PC-3 (cell line): ENCODE measurements at places on chromosomes 5 and 9.

DNA sequence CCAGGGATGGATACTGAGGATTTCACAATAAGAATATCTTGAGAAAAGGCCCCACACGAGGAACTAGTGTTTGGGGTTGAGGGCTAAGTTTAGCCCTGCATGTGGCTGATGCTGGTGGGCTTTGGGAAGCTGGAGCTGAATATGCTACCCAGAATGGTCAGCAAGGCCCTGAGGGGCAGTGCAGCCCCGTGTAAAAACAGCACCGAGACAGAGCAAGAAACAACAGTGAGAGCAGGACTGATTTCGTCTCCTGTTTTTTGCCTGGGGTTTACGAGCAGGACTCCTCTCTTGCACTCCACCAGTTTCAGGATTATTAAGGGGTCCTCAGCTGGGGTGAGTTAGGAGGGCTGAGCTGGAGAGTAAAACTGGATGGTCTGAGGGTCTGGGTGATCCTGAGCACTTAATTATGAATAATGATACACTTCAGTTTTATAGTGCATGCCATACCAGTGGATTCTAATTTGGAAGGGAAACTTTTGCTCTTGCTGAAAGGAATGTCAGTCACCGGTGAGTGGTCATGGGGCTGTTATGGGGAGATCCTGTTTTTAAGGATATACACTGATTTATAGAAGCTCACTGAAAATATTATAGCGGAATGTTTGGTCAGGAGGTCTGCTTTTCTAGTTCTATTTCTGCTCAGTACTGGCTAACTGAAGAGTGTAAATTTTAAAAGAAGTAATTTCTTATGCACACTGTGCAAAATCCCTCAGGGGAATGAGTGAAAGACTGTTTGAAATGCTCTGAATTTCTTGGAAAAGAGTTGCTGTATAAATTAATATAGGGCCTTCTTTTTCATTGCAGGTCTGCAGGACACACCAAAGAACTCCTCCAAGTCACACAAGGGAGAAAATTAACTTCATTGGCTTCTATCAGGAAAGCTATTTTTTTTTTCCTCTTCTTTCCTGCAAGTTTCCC lies 42.7 kb upstream of the NFIB start:
- H3K36me3 ChIP-seq = no peaks in the 10 kb centered on the region
- H3K4me1 ChIP-seq = 0 out of 2 replicates have a peak, but pooled peaks cover 9% of the 10 kb centered on the region
- H3K27ac ChIP-seq = no peak overlapping the region
- no peaks in the 10 kb centered on the region for H3K27me3 ChIP-seq

- H3K27ac ChIP-seq = no peak overlapping the region
- H3K4me3 ChIP-seq = no peak overlapping the region
- no peak for DNase-seq
- H3K36me3 ChIP-seq = no peaks in the 10 kb centered on the region
Observed at GRCh38 chr5:158270996-158271554, 412.1 kb upstream of the CLINT1 start.

DNA sequence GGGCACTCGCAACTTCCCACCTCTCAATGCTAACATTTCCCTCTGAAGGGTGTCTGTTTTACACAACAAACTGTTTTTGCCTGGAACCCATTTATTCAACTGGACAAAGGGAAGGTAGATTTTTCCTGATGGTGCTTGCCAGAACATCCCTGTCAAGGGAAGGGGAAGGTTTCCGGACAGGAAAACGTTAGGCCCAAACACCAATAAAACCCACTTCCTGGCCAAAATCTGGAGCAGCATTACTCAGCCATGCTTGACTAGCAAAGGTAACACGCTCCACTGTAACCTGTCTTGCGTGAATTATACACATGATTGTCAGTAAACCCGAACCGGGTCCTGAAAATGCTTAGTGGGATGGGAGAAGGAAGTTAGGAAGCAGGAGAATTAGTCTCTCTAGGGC lies 90.2 kb downstream of the SAXO1 start:
- no peak for DNase-seq
- H3K4me3 ChIP-seq = no peak overlapping the region
- H3K4me1 ChIP-seq = no peaks in the 10 kb centered on the region
- no peaks in the 10 kb centered on the region for H3K36me3 ChIP-seq
- no peaks in the 10 kb centered on the region for H3K27me3 ChIP-seq

GRCh38 chr9:89883401-89884341 lies 278.9 kb downstream of the GADD45G start:
- H3K27ac ChIP-seq = no peak overlapping the region
- no peak for DNase-seq
- H3K4me3 ChIP-seq = no peak overlapping the region
- no peaks in the 10 kb centered on the region for H3K36me3 ChIP-seq
- no peaks in the 10 kb centered on the region for H3K4me1 ChIP-seq

GRCh38 chr5:38585816-38586215 lies 29.4 kb upstream of the LIFR start:
- H3K4me3 ChIP-seq = no peak overlapping the region
- no peaks in the 10 kb centered on the region for H3K27me3 ChIP-seq
- no peaks in the 10 kb centered on the region for H3K36me3 ChIP-seq
- H3K4me1 ChIP-seq = no peaks in the 10 kb centered on the region

GRCh38 chr9:107513464-107514100 lies 24.0 kb upstream of the KLF4 start:
- no peak overlapping the region for H3K27ac ChIP-seq
- no peaks in the 10 kb centered on the region for H3K36me3 ChIP-seq
- no peaks in the 10 kb centered on the region for H3K27me3 ChIP-seq

- no peaks in the 10 kb centered on the region for H3K4me1 ChIP-seq
- H3K27ac ChIP-seq = no peak overlapping the region
- H3K36me3 ChIP-seq = no peaks in the 10 kb centered on the region
- no peak for DNase-seq
- H3K4me3 ChIP-seq = no peak overlapping the region
- H3K27me3 ChIP-seq = no peaks in the 10 kb centered on the region
Observed at GRCh38 chr5:159409801-159410200, 79.5 kb upstream of the IL12B start.

- no peaks in the 10 kb centered on the region for H3K36me3 ChIP-seq
- H3K4me3 ChIP-seq = no peak within 1 kb of the TSS
- no peak within 1 kb of the TSS for H3K27ac ChIP-seq
- no peak for DNase-seq
- no peaks in the 10 kb centered on the region for H3K27me3 ChIP-seq
Observed at GRCh38 chr9:71121275-71122021, at the start of gene TRPM3. TSS of gene TRPM3 (minus strand) at chr9:71121621. CDS start at chr9:71121354, 267 bp downstream.

DNA sequence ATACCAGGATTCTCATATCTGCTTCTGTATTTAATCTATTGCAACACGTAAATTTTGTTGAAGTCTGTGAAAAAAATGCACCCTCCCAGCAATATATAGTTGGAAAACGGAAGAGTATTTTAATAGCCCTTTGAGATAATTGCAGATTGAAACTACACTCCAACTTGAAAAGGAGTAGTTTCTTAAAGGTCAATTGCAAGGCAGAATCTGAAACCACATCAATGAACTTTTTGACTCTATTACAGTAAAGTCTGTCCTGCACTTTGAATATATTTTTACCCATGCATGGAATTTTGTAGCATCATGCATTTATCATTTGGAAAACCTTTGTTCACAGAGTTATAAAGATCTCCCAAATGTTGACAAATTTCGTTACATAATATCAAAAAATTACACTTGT lies 311.6 kb upstream of the NREP start:
- no peaks in the 10 kb centered on the region for H3K36me3 ChIP-seq
- no peaks in the 10 kb centered on the region for H3K27me3 ChIP-seq
- no peak for DNase-seq

- no peak for DNase-seq
- no peak overlapping the region for H3K4me3 ChIP-seq
- no peaks in the 10 kb centered on the region for H3K27me3 ChIP-seq
- H3K36me3 ChIP-seq = no peaks in the 10 kb centered on the region
Observed at GRCh38 chr5:27377626-27378025, 339.2 kb upstream of the CDH9 start.

- DNase-seq = peak; percentile 60
- H3K27me3 ChIP-seq = no peaks in the 10 kb centered on the region
- no peak overlapping the region for H3K27ac ChIP-seq
- H3K4me1 ChIP-seq = 0 out of 2 replicates have a peak, but pooled peaks cover 4% of the 10 kb centered on the region
Observed at GRCh38 chr9:93682155-93682968, 106.0 kb downstream of the PHF2 start.

GRCh38 chr9:127580366-127580765 lies 31.7 kb upstream of the STXBP1 start:
- H3K27me3 ChIP-seq = no peaks in the 10 kb centered on the region
- no peaks in the 10 kb centered on the region for H3K36me3 ChIP-seq
- H3K4me3 ChIP-seq = peak overlapping the region; percentile 69; the same call in 1 of the 2 replicates
- H3K27ac ChIP-seq = no peak overlapping the region
- peaks cover 45% of the 10 kb centered on the region for H3K4me1 ChIP-seq

- H3K4me1 ChIP-seq = peaks cover 13% of the 10 kb centered on the region
- H3K4me3 ChIP-seq = no peak overlapping the region
- H3K27me3 ChIP-seq = no peaks in the 10 kb centered on the region
Observed at GRCh38 chr5:96187309-96188027, 225.8 kb upstream of the ELL2 start.

- no peaks in the 10 kb centered on the region for H3K27me3 ChIP-seq
- no peak overlapping the region for H3K27ac ChIP-seq
- DNase-seq = no peak
- H3K4me1 ChIP-seq = no peaks in the 10 kb centered on the region
Observed at GRCh38 chr5:31948006-31948405, 226.1 kb downstream of the GOLPH3 start.

DNA sequence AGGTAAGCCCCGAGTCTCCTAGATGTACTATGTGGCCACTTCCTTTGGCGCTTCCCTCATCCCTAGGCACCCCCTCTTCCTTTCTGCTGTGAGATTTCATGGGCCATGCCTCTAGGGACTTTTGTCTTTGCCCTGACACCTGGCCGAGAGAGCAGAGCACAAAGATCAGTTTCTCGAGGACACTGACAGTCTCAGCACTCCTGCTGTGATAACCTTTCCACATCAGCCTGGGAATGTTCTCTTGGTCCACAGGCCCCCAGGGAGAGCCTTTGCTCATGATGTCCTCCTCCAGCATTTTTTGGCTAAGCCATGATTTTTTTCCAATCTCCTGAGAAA lies 127.0 kb upstream of the CPEB4 start:
- no peaks in the 10 kb centered on the region for H3K27me3 ChIP-seq
- H3K4me1 ChIP-seq = peaks cover 20% of the 10 kb centered on the region
- no peaks in the 10 kb centered on the region for H3K36me3 ChIP-seq
- H3K27ac ChIP-seq = no peak overlapping the region
- H3K4me3 ChIP-seq = no peak overlapping the region

DNA sequence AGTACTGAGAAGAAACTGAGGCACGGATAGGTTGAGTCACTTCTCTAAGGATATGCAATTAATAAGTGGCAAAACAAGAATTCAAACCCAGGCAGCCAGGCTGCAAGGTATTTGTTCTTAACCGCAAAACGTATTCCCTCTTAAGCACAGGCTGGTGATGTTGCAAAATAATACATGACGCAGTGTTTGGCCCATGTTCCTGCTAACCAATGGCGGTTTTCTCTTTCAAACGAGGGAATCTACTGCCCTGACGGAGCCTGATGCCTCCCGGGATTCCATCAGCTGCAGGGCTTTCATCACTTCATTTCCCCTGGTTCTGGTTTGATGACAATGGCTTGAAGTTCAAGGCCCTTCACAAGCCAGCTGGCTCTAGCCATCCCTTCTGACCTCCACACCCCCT lies 154.8 kb downstream of the SLIT3 start:
- no peaks in the 10 kb centered on the region for H3K36me3 ChIP-seq
- H3K27me3 ChIP-seq = peaks cover 34% of the 10 kb centered on the region
- DNase-seq = no peak
- H3K27ac ChIP-seq = no peak overlapping the region

GRCh38 chr5:74579215-74579614 lies 61.3 kb downstream of the ENC1 start:
- peaks cover 22% of the 10 kb centered on the region for H3K4me1 ChIP-seq
- no peak overlapping the region for H3K27ac ChIP-seq
- no peaks in the 10 kb centered on the region for H3K36me3 ChIP-seq
- DNase-seq = no peak

DNA sequence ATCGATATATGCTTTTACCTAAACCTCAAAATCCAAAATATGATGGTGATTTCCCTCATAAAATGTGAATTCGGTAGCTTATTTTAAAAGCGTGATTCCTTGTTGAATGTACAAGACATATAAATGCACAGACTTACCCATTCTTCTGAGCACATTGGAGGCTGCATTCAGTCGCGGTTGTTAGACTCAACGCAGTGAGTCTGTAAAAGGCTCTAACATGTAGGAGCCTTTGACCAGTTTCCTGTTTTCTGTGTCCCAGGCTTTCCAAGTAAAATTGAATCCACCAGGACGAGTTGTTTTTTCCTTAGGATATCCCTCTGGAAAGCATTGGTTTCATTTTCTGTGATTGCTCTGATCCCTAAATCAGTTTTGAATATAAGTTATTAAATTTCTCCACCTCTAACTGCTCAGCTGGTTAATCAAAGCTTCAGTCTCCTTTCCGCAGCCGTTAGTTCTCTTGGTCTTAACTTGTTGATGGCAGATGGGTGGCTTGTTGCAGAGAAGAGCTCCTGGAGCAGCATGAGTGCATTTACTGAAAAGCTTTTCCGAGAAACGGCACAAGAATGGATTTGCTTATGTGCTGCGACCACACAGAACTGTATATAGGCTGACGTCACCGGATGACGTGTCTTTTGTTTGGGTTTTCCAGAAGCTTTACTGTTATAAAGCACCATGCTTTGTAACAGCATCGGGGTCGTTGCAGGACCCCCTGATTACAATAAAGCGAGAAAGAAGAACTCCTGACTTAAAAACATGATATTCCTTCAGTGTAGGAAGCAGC lies at the start of gene LRRTM2:
Gene LRRTM2 (minus strand): TSS at position 565 of the 781 bp plus-strand sequence. CDS start 424 bp downstream, at position 141.
- H3K4me1 ChIP-seq = no peaks in the 10 kb centered on the region
- DNase-seq = no peak
- no peak within 1 kb of the TSS for H3K27ac ChIP-seq
- no peak within 1 kb of the TSS for H3K4me3 ChIP-seq
- no peaks in the 10 kb centered on the region for H3K36me3 ChIP-seq
- no peaks in the 10 kb centered on the region for H3K27me3 ChIP-seq

- H3K27me3 ChIP-seq = no peaks in the 10 kb centered on the region
- H3K27ac ChIP-seq = no peak overlapping the region
- no peaks in the 10 kb centered on the region; the same call in 1 of the 2 replicates for H3K36me3 ChIP-seq
- no peak for DNase-seq
Observed at GRCh38 chr9:34097865-34098264, 28.6 kb downstream of the DCAF12 start.

- no peak for DNase-seq
- H3K4me3 ChIP-seq = no peak overlapping the region
- peaks cover 15% of the 10 kb centered on the region; the same call in 1 of the 2 replicates for H3K27me3 ChIP-seq
Observed at GRCh38 chr9:72773570-72773969, 179.3 kb downstream of the ALDH1A1 start.

- no peak overlapping the region for H3K27ac ChIP-seq
- H3K27me3 ChIP-seq = no peaks in the 10 kb centered on the region
- H3K4me1 ChIP-seq = peaks cover 19% of the 10 kb centered on the region
- H3K4me3 ChIP-seq = no peak overlapping the region
- DNase-seq = no peak
Observed at GRCh38 chr5:72177538-72177937, 70.3 kb downstream of the MAP1B start.

- DNase-seq = no peak
- no peaks in the 10 kb centered on the region for H3K36me3 ChIP-seq
- no peak overlapping the region for H3K4me3 ChIP-seq
- H3K4me1 ChIP-seq = no peaks in the 10 kb centered on the region
- no peak overlapping the region for H3K27ac ChIP-seq
- no peaks in the 10 kb centered on the region for H3K27me3 ChIP-seq
Observed at GRCh38 chr9:26770821-26771220, 121.8 kb downstream of the CAAP1 start.

GRCh38 chr5:172573120-172573882 lies 67.8 kb upstream of the NEURL1B start:
- no peaks in the 10 kb centered on the region for H3K36me3 ChIP-seq
- no peak overlapping the region for H3K4me3 ChIP-seq
- no peak overlapping the region for H3K27ac ChIP-seq
- no peak for DNase-seq
- peaks cover 28% of the 10 kb centered on the region; the same call in 1 of the 2 replicates for H3K27me3 ChIP-seq
